D721Med (cell line): ENCODE measurements at places on chromosomes 6 and 20.

GRCh38 chr20:48995589-48995988 is 50.5 kb upstream of the CSE1L start:
- DNase-seq: no peak

GRCh38 chr6:25132934-25133333 is 146.2 kb upstream of the CARMIL1 start:
- no peak for DNase-seq

DNA sequence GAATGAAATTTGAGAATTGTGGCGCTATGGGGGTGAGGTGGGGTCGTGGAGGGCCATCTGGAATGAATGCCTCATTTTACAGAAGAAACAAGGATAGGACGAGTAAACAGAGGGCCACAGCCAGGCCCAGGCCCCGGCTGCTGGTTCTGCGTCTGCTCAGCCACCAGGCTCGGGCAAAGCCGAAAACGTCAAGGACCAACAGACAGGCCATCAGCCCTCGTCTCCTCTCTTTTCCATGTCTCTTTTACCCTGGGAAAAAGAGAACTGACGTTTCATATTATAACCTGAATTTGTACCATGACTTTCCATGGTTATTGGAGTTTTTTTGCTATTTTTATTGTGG is 212.4 kb upstream of the ARID1B start:
- no peak for DNase-seq

- DNase-seq: no peak
Observed at GRCh38 chr20:23290761-23291574, 59.6 kb upstream of the NXT1 start.

GRCh38 chr20:25340380-25340779 is 50.3 kb downstream of the ABHD12 start:
- DNase-seq: no peak

- no peak for DNase-seq
Observed at GRCh38 chr6:40146902-40147301, 212.6 kb upstream of the MOCS1 start.

DNA sequence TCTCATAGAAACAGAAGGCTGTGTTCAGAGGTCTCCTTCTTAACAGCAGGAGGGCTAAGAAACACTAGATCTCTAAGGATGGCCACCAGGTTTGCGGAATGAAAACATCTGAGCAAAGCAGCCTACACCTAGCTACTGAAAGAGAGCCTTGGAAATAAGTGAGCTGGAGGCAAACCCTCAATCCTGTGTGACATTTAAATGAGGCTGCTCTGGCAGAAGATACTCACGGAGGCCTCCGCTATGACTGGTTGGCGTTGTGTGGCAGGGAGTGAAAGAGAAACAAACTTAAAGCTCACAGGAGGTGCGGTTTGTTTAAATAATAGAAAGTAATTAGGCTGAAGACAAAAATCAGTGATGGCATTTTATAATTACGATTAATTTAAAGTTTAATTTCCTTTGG is 162.0 kb upstream of the RNF217 start:
- DNase-seq: no peak

- DNase-seq: no peak
Observed at GRCh38 chr20:12824328-12825225, 184.2 kb upstream of the SPTLC3 start.

- DNase-seq: no peak
Observed at GRCh38 chr6:53268858-53269608, 79.7 kb downstream of the ELOVL5 start.

DNA sequence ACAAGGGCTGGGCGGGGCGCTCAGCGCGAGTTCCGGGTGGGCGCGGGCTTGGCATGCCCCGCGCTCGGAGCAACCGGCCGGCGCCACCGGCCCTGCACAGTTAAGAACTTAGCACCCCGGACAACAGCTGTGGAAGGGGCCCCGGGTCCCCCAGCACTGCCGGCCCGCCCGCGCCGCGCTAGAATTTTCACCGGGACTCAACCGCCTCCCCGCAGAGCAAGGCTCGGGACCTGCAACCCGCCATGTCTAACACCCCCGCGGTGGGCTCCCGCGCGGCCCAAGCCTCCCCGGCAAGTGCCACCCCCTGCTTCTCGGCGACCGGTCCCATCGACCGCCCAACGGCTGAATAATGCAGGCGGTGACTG is 5.2 kb upstream of the PSMG4 start:
- DNase-seq: no peak

GRCh38 chr20:25081065-25081729 is 744 bp downstream of the VSX1 start:
- DNase-seq: no peak

DNA sequence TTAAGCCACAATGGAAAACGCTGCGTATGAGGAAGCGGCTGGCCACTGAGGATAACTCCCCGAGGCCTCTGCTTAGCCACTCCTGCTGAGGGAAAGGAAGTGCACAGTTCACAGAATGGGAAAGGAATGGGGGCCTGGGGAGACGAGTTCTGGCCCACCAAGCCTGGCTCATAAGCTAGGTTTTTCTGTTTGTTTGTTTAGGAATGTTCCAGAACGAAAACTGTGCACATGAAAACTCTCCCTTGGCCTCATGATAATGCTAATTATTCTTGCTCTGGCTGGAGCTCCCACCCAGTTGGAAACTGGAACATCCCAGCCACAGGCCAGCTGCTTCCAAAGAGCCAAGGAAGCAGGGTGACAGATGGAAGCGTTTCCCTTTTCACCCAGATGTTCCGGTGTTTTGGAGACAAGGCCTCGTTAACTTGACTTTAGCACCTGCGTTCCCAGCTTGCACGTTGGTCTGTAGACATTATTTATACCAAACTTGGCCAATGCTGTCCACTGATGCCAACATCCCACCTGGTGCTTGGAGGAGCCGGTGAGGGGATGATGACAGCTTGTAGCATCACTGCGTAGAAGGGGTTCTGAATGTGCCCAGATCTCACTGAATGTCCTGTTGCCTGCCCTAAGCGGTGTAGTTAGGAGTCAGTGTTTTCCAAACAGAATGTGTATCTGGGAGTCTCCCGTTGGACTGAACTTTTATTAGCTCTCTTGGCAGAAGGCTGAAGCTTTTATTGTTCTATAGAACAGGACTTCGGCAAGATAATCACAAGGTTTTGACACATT is 34.5 kb downstream of the APCDD1L start:
- DNase-seq: no peak

DNA sequence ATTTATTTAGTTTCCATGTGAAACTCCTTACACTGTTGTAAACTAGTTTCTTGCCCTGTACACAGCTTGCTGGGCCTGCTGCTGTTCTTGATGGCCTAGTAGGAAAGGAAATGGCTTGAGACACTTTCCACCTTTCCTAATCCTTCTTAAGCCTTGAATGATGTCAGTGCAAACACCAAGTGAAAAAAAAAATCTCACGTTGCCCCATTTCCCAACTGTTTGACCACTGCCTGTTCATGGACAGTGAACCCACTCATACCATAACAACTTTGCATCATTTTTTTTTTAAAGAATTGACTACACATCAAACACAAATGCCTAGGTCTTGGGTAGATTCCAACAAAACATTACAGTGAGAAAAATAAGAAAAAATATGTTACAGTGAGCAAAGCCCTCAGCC is 653.6 kb upstream of the FLRT3 start:
- no peak for DNase-seq

DNA sequence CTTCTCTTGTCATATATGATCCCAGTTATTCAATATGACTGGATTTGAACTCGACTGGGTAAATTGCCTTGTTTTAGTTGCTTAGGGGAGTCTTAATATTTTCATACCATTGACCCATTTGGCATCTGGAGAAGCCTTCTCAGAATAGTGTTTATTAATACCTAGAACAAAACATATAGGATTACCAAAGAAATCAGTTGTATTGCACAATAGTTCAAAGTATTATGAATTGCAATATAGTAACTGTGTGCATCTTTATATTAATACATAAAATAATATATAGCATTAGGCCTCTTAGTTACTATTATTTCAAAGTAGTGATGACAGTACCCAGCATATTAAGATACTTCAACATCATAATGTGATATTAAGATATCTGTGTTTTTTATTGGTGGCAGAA is 177.8 kb downstream of the PLCB4 start:
- DNase-seq: no peak

DNA sequence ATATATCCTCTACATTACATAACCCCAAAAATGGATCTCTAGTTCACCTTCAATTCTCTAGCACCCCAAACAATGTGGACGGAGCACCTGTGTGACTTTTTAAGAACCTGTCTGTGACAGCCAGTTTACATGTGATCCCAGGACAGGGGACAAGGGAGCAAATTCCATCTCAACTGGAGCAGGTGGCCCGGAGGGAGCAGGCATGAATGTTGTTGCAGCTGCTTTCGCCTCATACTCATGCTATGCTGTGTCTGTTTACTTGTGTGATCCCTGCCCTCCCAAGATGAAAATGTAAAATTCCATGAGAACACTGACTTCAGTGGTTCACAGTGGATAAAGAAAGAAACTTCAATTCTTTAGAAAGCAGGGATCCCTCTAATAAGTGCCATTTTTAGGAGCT is 600.3 kb downstream of the CDH26 start:
- DNase-seq: no peak

DNA sequence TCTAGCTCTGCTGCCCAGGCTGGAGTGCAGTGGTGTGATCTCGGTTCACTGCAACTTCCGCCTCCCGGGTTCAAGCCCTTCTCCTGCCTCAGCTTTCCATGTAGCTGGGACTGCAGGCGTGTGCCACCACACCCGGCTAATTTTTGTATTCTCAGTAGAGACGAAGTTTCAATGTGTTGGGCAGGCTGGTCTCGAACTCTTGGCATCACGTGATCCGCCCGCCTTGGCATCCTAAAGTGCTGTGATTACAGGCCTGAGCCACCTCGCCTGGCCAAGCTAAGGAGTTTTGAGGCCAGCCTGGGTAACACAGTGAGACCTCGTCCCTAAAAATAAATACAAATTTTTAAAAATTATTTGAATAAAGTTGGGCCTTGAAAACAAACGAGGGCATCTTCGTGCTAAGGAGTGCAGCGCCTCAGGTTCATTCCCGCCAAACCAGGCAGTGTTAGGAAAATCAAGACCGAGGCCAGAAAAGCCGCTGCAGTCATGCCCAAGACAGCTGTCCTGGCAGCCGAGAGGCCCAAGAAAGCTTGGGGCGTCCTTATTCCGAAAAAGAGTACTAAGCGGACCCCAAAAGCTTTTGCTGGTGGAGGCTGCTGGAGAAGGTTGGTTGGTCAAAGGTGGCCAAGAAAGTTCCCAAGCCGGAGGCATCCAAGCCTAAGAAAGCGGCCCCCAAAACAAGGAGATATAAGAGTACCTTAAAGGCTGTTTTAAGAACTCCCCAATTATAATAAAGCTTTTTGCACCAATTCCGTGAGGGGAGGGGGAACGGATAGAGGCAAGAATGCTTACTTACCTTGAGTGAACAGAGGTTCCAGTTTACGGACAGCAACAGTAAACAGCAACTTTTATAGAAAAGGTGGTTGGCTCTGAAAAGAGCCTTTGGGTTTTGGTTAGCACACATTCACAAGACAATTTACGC is 109.0 kb downstream of the HFE start:
- no peak for DNase-seq

DNA sequence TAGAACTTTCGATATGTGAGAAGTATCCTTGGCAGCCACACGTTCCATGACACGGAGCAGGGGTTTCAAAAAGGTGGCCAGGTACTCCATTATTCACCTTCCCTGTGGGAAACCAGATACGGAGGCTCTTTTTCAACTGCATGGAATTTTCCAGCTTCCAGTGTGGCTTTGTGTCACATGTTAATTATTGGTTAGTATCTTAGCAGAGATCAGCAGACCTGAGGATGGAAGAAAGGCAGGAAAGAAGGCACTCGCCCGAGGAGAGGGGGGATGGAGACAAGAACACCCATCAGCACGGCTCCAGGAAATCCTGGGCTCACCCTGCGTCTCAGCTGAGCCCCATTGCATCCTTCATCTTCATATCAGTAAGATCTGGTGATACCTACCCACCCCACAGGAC is 115.5 kb downstream of the PXDC1 start:
- no peak for DNase-seq

DNA sequence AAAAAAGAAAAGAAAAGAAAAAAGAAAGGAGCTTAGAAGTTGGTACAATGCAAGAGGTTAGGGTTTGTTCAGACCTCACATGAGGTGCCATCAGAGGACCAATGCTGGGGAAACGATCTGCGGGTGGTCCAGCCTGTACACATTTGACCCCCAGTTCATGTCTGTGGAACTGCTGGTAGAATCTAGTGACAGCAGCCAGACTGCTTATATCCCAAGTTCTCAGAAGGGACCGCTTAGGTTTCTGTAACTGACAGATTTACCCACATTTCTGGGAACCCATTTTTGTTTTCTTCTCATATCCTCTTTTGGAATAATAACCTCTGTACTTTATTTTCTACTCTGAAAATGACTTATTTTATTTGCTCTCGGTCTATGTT is 4.7 kb downstream of the PPP1R18 start:
- no peak for DNase-seq
